ENCODE measurements at places on chromosomes 16 and 17. TPM values are rescaled to one million over a fixed set of nuclear protein-coding genes. Genes with fewer than 3 reads are reported as not detected.

DNA sequence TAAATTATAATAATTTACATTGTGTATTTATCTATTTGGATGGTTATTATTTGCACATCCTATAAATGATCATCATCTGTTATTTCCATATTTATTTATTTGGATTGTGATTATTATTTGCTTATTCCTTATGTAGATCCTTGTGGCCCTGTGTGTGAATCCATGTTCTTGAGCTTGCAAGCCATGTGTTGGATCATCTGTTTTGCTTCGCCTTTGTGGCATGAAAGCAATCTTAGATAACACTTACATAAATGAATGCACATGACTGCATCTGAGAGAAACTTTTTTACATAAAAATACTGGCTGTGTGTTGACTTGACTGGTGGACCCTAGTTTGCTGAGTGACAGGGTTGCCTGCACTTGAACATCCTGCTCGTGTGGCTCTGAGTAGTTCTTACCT is 1024.5 kb upstream of the RBFOX1 start:
- no peak for DNase-seq

DNA sequence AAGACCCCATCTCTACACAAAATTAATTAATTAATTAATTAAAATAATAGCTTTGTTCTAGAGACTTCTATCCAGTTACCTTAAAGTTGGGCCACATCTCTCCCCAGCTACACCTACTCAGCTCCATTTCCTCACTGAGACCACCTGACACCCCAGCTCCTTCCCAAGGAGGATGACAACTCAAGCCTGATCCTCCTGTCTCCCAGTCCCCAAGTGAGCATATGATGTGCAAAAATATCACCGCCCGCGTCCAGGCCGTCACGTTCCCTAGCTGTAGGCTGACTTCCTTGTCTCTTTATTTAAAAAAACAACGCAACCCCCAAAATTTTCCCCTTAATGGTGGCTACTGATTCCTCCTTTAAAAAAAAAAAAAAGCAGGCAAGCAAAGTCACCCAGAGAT is 120.2 kb upstream of the RCVRN start:
- DNase-seq = no peak

GRCh38 chr17:67582673-67583081 is 135.1 kb upstream of the NOL11 start:
- DNase-seq = peak; percentile 86

GRCh38 chr17:61578645-61579044 is 12.4 kb downstream of the NACA2 start:
- no peak for DNase-seq

- no peak for DNase-seq
These were observed 363.9 kb upstream of the TNRC6C start for GRCh38 chr17:77594416-77595209.

- DNase-seq = peak; percentile 7
These were observed 9.7 kb upstream of the ALOX15B start for GRCh38 chr17:8029121-8029520.

DNA sequence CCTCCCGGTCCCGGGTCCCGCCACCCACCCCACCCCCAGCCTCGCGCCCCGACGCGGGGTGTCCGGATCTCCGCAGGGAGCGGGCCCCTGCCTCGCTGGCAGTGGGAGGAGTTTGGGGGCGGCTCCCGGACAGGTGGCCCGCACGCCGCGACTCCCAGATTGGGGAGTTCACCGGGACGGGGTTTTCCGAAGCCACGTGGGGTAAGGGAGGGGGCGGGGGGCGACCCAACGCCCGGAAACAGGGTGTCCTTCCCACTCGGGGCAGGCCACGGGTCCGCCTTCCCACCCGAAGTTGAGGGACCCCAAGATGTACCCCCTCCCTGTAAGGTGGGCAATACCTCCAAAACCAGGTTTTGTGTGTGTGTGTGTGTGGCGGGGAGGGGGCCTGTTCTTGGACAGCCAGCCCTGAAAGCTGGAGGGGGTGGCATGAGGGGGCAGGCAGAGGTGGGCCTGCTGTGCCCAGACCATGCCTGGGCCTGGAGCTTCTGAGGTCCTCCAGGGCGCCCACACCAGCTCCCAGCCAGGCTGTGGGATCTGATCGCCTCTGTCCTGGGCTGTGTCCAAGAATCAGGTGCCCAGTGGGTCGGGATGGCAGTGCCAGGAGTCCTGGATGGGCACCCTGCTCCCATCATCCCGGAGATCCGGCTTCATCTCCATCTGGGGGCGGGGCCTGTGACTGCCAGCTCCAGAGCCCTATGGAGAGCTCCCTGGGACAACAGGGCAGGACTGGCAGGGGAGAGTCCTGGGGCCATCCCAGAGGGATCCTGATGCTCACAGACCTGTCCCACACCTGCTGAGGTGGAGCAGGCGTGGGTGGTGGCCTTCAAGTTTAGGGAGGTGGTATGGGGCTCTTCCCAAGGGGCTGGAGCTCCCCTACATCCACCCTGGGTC is 767 bp downstream of the SYNGR2 start:
- DNase-seq = no peak

VPS35L gene
- 42.4 TPM for polyA plus RNA-seq

DNA sequence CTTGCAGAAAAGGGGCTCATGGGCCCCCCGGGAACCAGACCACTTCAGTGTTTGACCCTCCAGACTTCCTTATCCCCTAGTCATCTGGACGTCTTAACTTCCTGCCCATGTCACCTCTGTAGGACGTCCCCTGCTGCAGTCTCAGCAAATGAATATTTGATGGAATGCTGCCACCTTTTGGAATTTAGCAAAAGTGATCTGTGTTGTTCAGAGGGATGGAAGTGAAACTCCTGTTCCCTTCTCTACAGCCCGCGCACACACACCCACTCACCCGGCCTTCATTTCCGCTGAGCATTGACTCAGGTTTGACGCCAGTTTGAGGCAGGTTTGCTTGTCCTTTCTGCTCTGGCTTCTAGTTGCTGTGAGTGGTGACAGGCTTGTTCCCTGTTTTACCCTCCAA is 507.2 kb upstream of the EEF2KMT start:
- DNase-seq = peak; percentile 28

- DNase-seq = no peak
These were observed 87.1 kb upstream of the PLCG2 start for GRCh38 chr16:81692021-81692420.

RAB11FIP4 gene
- polyA plus RNA-seq = 10.0 TPM

DNA sequence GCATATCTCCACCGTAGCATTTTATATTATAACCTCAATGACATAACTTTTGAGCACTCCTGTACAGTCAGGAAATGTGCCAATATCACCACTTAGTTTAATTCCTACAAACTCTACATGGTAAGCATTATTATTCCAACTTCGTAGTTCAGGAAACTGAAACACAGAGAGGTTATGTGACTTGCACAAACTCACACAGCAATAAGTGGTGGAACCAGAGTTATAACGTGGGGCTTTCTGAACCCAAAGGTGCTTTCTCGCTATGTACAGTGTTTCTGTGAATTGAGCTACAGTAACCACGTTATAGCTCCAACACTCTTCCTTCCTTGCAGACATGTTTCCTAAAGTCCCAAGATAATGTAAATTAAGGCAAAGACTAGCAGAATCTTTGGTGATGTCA is 330.2 kb downstream of the GRIN2A start:
- DNase-seq = no peak

DNA sequence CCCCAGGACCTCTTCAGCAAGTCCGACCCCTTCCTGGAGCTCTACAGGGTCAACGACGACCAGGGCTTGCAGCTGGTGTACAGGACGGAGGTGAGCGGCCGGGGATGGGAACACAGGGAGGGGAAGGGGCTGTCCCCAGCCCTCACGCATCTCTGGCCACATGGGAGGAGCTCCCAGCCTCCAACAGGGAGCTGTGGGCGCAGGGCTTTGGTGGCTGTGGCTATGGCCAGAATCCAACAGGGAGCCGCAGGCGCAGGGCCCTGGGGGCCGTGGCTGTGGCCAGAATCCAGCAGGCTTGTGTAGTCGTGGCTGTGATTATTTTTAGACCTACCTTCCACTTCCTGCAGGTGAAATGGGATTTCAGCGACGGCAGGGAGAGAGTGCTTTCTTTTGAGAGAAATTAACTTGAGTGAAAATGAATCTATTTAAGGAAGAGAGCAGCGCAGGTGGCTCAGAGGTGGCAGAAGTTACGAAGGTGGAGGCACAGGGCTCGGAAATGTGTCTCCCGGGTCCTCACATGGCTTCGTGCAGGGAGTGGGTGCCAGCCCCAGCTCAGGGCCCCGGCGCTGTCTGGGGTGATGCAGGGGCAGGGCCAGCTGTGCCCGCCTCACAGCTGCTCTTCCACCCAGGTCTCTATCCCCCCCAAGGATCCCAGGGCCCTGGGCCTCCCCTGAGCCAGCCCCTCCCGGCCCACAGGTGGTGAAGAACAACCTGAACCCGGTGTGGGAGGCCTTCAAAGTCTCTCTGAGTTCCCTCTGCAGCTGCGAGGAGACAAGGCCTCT is 9.4 kb downstream of the CPNE7 start:
- peak; percentile 69 for DNase-seq

GRCh38 chr16:20620003-20620402 is 43.8 kb upstream of the ACSM2B start:
- DNase-seq = no peak

GRCh38 chr17:65371702-65372101 is 189.7 kb downstream of the AXIN2 start:
- no peak for DNase-seq

KRTAP2-2 gene
- polyA plus RNA-seq = not detected

KCNH4 gene
- polyA plus RNA-seq = not detected

- peak; percentile 51 for DNase-seq
These were observed 11.3 kb downstream of the FKBP10 start for GRCh38 chr17:41824086-41824485.

ABCC11 gene
- polyA plus RNA-seq = 0.09 TPM

- DNase-seq = no peak
These were observed 79.3 kb upstream of the HSBP1 start for GRCh38 chr16:83728492-83728891.

DNA sequence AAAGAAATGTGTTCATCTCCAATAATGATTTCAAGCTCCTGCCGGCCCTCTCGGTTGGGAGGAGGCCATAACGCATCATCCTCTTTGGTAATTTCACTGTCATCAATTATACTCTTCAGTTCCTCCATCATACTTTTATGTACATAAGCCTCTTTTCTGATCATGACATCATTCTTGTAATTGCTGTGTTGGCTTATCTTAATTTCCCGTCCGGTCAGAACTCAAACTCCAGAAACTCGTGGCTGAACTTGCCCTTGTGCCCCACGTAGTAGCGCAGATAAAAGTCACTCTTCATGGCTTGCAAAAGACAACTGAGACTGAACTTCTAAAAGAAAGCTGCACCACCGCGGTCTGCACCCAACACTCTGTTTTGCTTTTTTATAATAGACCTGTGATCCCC is 13.6 kb downstream of the TMEM220 start:
- no peak for DNase-seq

RSKR gene
- 4.1 TPM for polyA plus RNA-seq

GRCh38 chr16:1121601-1122397 is 25.8 kb upstream of the C1QTNF8 start:
- DNase-seq = no peak

DNA sequence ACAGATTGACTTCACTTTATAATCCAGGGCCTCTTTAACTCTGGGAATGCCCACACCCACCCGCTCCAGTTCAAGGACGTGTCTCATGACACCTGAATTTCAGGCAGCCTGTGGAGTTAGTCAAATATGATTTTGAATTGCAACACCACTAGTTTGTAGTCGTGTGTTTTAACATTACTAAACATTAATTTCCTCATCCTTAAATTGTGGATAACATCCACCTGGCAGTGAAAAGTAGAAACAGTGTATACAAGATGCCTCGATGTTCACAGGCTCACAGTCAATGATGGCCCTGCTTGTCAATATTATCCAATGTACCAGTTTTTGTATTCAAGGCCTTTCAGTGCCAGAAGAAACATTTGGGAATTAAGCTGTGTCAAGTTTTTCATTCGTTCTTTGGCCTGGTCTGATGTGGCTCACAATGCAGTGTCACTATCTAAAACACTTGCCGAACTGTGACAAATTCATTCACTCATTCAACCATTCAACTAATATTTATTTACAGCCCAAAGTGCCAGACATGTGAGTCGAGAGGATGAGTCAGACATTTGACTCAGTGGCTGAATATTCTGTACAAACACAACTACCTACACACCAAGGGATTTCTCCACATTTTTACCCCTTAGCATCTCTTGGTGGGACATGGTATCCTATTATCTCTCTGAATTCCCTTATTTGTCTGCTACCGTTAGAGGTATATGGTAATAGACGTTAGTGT is 1.4 kb downstream of the MEIOB start:
- DNase-seq = no peak

GRCh38 chr16:87828071-87828906 is 41.0 kb downstream of the SLC7A5 start:
- DNase-seq = no peak

GRCh38 chr17:67270416-67270815 is 25.4 kb upstream of the HELZ start:
- DNase-seq = no peak

GRCh38 chr17:8916466-8916865 is 49.0 kb upstream of the PIK3R6 start:
- DNase-seq = peak; percentile 29

CDH1 gene
- 47.0 TPM for polyA plus RNA-seq

GRCh38 chr16:16025214-16025968 is 76.0 kb downstream of the ABCC1 start:
- no peak for DNase-seq

- DNase-seq = no peak
These were observed 6.6 kb downstream of the POLR2C start for GRCh38 chr16:57469046-57469445.

TEX19 gene
- not detected for polyA plus RNA-seq

GRCh38 chr17:21016826-21017225 is 26.0 kb downstream of the USP22 start:
- no peak for DNase-seq

KRTAP1-5 gene
- not detected for polyA plus RNA-seq

- no peak for DNase-seq
These were observed 68.1 kb downstream of the SEC14L1 start for GRCh38 chr17:77208856-77209255.

Data from kidney (tissue), 22 donors.